ENCODE measurements at places on chromosomes 5 and 9.

DNA sequence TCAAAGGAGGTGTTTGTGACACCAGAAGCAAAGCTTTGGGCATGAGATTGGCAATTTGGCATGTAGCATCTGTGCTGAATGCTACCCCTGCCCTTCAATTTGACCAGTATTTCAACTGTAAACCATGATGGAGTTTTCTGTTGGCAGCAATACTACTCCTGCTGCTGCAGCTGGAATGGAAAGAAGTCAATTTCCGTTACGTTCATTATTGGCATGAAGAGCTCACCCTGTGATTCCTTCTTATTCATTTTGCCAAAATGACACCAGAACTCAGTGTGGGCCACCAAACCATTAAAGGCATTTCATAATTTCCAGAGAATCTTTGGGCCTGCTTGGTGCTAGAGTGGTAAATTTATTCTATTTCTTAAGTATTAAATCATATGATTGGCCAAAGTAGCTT is 433.1 kb upstream of the DMAC1 start:
- no peak for DNase-seq

- DNase-seq: peak; percentile 75
These were observed 50.6 kb downstream of the SIL1 start for GRCh38 chr5:139147483-139148087.

DNA sequence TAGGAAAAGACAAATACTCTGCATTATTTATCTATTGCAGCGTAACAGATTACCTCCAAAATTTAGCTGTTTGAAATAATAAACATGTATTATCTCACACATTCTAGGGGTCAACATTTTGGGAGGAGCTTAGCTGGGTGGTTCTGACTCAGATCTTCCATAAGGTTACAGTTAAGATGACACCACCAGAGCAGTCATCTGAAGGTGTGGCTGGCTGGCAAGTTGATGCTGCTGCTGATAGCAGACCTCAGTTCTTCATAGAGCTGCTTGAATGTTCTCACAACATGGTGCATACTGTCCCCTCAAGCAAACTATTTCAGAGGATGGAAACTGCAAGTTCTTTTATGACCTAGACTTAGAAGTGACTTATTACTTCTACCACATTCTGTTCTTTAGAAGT is 146.3 kb upstream of the FSTL4 start:
- DNase-seq: no peak

- peak; percentile 29 for DNase-seq
These were observed 108.2 kb downstream of the AUH start for GRCh38 chr9:91253488-91253887.

DNA sequence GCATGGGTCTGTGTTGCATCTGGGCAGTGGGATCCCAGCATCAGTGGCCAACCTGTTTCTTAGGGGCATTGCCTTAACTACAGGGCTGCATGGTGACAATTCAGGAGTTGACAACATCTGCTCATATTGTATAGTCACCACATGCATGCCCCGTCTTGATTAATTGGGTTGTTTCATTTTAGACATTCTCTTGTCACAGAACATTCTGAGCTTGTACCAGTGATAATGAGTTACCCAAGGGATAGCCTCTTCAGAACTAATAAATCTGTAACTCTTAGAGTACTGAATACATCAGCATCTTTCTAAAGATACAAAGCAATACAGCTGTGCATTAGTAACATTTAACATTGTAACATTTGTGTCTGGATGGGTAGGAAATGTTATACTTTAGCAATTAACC is 426.5 kb upstream of the CD180 start:
- DNase-seq: no peak

DNA sequence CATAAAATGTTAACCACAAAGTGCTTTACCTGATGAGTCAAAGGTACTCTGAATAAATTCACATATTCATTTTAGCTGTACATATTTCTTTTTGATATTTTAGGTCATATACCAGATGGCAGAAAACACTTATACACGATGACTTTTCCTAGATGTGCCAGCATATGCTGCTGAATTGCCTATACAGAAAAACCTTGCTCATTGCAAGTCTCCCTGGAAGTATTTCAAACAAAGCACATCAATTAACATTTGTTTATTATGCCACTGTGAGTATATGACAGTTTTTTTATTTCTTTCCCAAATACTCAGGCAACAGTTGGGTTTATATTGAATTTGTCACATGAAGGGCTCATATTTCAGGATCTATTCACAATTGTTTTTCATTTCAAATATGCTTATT is 180.8 kb downstream of the TMEM232 start:
- DNase-seq: no peak

GRCh38 chr5:52743970-52744369 is 43.7 kb upstream of the ITGA1 start:
- peak; percentile 43 for DNase-seq

GRCh38 chr9:8660383-8660782 is 860.8 kb upstream of the DMAC1 start:
- DNase-seq: no peak

- DNase-seq: no peak
These were observed 36.8 kb downstream of the HAPLN1 start for GRCh38 chr5:83683836-83684235.

Measured in EL (cell line).